ENCODE measurements at places on chromosomes 1 and 21. TPM values are rescaled to one million over a fixed set of nuclear protein-coding genes. Genes with fewer than 3 reads are reported as not detected.

HES3 gene
- total RNA-seq: not detected

DNA sequence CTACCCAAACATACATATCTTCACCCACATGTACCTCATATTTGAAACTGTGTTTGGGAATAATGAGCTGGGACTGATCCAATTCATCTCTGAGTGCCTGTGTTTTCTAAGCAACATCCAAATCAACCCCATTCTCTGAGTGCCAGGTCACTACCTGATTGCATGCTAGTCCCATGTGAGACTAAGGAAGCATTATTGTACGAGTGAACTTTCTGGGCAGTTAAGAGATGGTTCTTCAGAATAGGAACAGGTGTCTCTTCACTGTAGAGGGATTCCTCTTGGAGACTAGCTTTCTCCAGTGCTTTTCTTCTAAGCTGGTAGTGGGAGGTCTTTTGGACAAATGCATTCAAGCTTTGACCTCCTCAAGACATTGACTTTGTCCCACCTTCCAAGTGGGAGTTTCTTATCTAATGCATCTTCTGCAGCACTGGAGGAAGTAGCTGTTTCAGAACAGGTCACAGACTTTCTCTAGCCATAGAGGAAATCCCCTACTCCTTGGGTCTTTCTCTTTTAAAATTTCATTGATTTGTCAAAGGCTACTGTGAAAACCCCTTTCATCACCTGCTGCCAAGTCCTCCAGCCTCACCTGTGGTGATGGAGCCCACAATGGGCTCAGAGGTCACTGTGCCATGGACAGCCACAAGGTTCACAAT, 172.0 kb upstream of the KIAA0040 start:
- H3K4me3 ChIP-seq: no peak overlapping the region
- H3K27ac ChIP-seq: no peak overlapping the region
- no peak for DNase-seq
- peaks cover 9% of the 10 kb centered on the region for H3K4me1 ChIP-seq

OR2T2 gene
- total RNA-seq: not detected

FRRS1 gene
- total RNA-seq: 4.2 TPM

LAPTM5 gene
- total RNA-seq: 232 TPM

DNA sequence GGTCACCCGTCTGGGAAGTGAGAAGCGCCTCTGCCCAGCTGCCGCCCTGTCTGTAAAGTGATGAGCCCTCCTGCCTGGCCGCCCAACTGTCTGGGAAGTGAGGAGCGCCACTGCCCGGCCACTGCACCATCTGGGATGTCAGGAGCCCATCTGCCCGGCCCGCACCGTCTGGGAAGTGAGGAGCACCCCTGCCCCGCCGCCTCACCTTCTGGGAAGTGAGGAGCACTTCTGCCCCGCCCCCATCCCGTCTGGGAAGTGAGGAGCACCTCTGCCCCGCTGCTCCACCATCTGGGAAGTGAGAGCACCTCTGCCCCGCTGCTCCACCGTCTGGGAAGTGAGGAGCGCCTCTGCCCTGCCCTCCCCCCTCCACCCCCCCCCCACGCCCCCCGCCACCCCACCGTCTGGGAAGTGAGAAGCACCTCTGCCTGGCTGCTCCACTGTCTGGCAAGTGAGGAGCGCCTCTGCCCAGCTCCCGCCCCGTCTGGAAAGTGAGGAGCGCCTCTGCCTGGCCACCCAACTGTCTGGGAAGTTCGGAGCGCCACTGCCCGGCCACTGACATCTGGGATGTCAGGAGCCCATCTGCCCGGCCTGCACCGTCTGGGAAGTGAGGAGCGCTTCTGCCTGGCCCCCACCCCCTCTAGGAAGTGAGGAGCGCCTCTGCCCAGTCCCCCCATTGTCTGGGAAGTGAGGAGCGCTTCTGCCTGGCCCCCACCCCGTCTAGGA, 4.5 kb upstream of the ZZZ3 start:
- H3K4me3 ChIP-seq: no peak overlapping the region
- peaks cover 12% of the 10 kb centered on the region for H3K4me1 ChIP-seq
- peaks cover 17% of the 10 kb centered on the region for H3K36me3 ChIP-seq
- no peak overlapping the region for H3K27ac ChIP-seq
- DNase-seq: no peak

DNA sequence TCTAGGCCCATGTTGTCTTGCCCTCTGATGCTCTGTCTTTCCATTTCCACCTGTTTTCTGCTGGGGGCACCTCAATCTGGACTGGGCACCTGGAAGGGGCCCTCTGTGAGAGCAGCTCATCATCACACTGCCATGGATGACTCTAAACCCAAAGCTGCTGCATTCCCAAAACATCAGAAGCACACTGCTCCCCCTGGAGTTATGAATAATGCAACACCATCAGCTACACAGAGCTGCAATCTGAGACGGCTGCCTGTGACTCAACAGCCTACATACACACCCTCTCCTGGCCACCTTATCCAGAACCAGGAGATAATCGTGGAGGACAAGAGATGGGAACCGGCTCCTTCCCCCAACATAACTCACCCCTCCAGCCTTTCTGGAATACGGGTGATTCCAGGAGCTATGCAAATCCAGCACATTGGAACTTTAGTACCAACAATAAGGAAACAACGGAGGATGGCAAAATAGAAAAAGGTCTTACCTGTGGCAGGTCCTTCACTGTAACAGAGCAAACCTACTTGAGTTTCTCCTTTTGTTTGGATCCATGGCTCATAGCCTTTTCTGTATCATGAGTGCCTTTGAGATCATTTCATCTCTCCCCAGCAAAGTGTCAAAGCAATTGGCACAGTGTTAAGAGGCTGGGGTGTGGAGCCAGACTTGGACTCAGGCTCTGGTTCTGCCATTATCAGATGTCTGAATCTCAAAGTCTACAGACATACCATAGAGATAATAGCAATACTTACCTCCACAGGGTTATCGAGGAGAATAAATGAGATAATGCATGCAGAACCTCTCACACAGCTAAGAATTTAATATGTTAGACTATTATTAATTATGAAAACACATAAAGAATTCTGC, 29.3 kb downstream of the AK2 start:
- no peak overlapping the region for H3K4me3 ChIP-seq
- no peak overlapping the region for H3K27ac ChIP-seq
- no peaks in the 10 kb centered on the region for H3K27me3 ChIP-seq
- no peak for DNase-seq

CLCA1 gene
- not detected for total RNA-seq

DNA sequence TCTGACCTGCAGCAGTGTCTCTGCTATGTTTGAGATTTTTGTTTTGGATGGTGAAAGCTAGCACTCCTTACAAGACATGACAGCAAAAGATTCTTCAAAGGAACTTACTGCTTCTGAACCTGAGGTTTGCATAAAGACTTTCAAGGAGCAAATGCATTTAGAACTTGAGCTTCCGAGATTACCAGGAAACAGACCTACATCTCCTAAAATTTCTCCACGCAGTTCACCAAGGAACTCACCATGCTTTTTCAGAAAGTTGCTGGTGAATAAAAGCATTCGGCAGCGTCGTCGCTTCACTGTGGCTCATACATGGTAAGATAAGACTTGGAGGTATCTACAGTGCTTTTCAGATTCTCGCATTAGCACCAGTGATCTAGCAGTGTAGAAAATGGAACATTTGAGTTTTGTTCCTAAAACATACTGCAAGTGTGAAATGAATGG, 200.2 kb downstream of the PDE4B start:
- no peaks in the 10 kb centered on the region for H3K4me1 ChIP-seq
- no peak overlapping the region for H3K4me3 ChIP-seq
- no peaks in the 10 kb centered on the region for H3K36me3 ChIP-seq
- no peak overlapping the region for H3K27ac ChIP-seq
- peaks cover 15% of the 10 kb centered on the region for H3K27me3 ChIP-seq
- no peak for DNase-seq
